ENCODE measurements at places on chromosomes 13 and 19. TPM values are rescaled to one million over a fixed set of nuclear protein-coding genes. Genes with fewer than 3 reads are reported as not detected.

GRCh38 chr19:7833225-7834099 is 3.4 kb downstream of the EVI5L start:
- no peak for DNase-seq

GRCh38 chr13:48749699-48750473 is 96.2 kb downstream of the CYSLTR2 start:
- peak; percentile 58 for DNase-seq

DNA sequence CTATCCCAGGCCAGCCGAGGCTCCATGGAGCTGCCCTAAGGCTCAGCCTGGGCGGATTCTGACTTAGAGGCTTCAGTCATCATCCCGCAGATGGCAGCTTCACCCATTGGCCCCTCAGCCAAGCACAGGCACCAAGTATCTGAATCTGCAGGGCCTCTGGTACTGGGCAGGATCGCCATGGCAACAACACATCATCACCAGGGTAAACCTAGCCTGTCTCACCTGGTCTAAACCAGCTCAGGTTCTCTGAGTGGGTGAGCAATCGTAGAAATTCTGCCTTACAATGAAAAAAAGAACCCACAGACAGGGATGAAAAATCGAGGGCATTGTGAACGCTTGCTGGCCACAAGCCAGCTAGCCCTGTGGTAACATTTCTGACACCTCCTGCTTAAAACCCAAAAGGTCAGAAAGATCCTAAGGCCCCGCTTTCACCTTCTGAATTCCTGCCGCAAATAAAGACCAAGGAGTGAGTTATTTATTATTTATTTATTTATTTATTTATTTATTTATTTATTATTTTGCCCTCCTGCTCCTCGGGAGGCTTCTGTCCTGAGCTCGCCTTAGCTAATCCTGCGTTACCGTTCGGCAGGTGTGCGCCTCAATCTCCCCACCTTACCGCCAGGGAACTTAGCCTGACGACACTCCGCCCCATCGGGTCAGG is 12.0 kb upstream of the CEACAM21 start:
- peak; percentile 2 for DNase-seq

The TFDP1 gene
- 46.9 TPM for total RNA-seq

GRCh38 chr19:57769345-57770131 is at the start of gene ZNF586:
Gene ZNF586 (plus strand): TSS chr19:57769676. CDS start chr19:57769843, 167 bp downstream.
- DNase-seq, result peak; percentile 92

GRCh38 chr13:98581971-98582702 is 5.2 kb upstream of the STK24 start:
- DNase-seq, result no peak

GRCh38 chr19:37905946-37906868 is at the start of gene WDR87:
Gene WDR87 (minus strand): TSS chr19:37906594. CDS start chr19:37898239, 8,355 bp downstream.
- DNase-seq, result peak; percentile 79
